DMS153 (cell line): ENCODE measurements at places on chromosomes 4 and X.

DNA sequence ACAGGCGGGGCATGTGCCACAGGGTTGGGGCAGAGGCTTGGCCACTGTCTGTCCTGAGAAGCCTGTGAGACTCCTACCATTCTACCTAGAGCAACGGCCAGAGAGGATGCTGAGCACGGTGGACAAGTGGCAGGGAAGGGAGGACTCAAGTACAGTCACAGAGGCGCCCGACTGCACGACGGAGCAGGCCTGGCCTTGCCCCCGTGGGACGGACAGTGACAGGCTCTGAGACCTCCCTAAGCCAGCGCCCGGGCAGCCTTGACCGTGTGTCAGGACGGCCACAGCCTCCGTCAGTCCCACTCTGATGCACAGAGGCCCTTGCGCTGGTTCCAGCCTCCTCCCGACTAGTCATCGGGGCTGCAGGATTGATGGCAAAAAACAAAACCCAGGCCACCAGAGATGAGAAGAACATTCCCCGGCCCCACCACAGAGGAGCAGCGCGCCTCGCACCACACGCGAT lies 36.7 kb upstream of the MXD4 start:
- no peak for DNase-seq

DNA sequence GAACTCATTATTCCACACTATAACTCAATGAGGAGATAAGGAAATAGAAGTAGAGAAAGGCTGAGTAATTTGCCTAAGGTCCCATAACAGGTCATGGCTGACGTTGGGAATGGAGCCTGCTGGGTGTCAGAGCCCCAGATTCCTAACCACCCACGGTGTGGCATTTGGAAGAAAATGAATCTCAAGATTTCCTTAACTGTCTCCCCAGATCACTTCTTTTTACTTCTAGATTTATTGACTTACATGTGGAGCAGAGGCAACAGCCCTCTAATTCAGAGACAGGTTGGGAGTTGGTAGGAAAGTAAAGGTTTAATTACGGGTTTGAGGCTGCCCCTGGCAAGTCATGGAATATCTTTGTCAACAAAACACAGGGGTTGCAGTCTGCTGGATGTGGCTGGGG lies 134.0 kb downstream of the ARHGAP10 start:
- DNase-seq: no peak

- no peak for DNase-seq
These were observed 6.6 kb downstream of the ARL9 start for GRCh38 chr4:56512166-56512565.

- no peak for DNase-seq
These were observed 15.8 kb downstream of the LEF1 start for GRCh38 chr4:108152980-108153379.

DNA sequence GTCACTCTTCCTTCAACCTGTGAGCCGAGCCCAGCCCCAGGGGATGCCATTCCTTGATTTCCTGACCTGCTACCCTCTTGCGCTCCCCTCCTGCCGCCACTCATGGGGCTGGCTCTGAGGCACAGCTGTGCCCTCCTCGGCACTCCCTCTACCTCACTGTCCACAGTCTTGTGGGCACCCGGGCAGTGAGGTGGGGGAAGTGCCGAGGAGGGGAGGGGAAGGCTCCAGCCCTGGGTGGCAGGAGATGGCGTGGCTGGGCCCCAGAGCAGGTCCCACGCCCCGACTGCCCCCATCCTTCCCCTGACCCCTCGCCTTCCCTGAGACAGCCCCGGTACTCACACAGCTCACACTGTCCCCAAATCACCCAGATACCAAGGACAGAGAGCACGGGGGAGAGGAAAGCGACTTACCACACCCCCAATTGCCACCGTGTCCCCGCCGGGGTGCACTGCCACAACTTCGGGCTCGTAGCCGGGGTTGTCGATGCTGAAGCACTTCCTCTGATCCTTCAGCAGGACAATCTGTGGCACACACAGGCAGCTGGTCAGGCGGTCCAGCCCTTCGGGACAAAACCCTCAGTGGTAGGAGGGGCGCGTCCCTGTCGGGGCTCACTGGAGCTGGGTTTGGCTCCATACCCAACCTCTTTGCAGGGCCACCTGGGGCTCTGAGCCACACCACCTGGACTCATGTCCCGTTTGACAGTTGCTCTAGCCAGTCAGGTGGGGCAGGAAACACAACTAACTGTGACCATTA lies 37.9 kb downstream of the WDR1 start:
- no peak for DNase-seq

GRCh38 chr4:147108409-147108808 lies 162.7 kb upstream of the TTC29 start:
- DNase-seq: no peak

GRCh38 chr4:73967866-73968265 lies 14.0 kb downstream of the PF4 start:
- DNase-seq: no peak

GRCh38 chrX:94361241-94361640 lies 687.2 kb downstream of the FAM133A start:
- DNase-seq: no peak

GRCh38 chr4:82642331-82642730 lies 80.5 kb upstream of the TMEM150C start:
- DNase-seq: no peak

GRCh38 chrX:11759461-11760311 lies 1.6 kb downstream of the MSL3 start:
- DNase-seq: peak; percentile 70

DNA sequence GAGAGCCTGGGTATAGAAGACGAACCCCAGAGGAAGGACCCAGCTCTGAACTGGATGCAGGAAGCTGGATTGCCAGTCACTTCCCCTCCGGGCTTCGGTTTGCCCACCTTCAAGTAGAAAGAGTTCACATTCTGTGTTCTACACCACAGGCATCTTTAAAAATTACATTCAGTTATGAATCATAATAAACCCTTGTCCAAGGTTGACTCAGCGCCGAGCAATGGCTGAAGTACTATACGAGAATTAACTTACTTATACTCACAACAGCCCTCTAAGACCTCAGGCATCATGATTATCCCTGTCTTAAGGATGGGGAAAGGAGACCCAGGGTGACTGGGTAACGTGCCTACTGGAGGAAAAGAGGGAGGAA lies 72.5 kb downstream of the EVC2 start:
- DNase-seq: no peak

GRCh38 chrX:10280071-10280470 lies 123.3 kb downstream of the CLCN4 start:
- DNase-seq: no peak

DNA sequence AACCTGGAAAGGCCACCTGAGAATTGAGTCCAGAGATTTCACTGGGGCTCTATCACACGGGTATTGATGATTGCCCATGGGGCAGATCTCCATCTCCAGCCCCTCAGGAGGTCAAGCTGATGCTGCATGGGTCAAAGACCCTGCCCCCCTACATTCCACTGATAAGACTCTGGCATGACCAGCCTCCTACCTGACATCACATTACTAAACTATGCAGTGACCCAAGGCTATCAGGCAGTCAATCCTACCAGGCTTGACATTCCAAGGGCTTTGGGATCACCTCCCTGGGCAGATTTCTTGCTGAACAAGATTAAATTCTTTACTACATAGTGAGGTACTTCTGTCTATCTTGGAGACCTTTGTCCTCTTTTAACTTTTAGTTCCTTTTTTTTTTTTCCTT lies 192.7 kb upstream of the STS start:
- DNase-seq: no peak

- no peak for DNase-seq
These were observed 22.8 kb upstream of the HADH start for GRCh38 chr4:107966903-107967302.

GRCh38 chrX:153794897-153795816 lies 689 bp downstream of the SSR4 start:
- no peak for DNase-seq

DNA sequence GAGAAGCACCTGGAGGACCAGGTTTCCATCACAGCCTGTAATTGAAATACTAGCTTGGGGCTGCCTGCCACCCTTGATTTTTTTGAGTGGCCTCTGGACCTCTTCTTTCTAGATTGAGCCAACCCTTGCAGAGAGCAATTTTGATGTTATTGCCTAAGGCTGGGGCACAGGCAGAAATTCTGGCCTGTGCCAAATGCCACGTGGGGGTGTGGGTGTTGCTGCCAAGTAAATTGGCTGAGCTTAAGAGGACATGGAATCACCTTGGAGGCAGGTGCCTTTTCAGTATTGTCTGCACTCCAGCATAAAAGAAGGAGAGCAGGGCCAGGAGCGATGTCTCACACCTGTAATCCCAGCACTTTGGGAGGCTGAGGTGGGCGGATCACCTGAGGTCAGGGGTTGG lies 286.1 kb upstream of the PRPS2 start:
- no peak for DNase-seq

DNA sequence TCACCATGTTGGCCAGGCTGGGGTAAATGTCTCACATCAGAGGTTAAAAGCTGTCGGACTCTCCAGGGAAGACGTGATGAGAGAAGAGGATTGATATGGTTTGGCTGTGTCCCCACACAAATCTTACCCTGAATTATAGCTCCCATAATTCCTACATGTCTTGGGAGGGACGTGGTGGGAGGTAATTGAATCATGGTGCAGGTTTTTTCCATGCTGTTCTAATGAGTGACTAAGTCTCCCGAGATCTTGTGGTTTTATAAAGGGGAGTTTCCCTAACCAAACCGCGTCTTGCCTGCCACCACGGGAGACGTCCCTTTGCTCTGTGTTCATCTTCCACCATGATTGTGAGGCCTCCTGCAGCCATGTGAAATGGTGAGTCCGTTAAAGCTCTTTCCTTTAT lies 64.4 kb downstream of the ASMT start:
- no peak for DNase-seq

GRCh38 chrX:13511241-13511943 lies 58.0 kb upstream of the EGFL6 start:
- DNase-seq: no peak

- no peak for DNase-seq
These were observed 57.5 kb downstream of the HADH start for GRCh38 chr4:108047199-108047598.

GRCh38 chr4:108166441-108167315 lies 2.1 kb downstream of the LEF1 start:
- peak; percentile 40 for DNase-seq

GRCh38 chr4:135775909-135776308 lies 1574.3 kb upstream of the PABPC4L start:
- DNase-seq: no peak

DNA sequence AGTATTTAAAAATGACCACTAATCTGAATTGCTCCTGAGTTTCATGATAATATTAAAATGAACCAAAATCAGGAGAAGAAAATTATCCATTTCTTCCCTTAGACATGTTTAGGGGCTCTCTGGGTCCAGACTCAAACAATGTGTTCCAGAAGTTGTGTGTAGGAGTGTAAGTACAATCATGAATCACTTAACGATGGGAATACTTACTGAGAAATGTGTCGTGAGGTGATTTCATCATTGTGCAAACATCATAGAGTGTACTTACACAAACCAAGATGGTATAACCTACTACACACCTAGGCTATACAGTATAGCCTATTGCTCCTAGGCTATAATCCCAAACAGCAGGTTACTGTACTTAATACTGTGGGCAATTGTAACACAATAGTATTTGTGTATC lies 74.8 kb downstream of the STPG2 start:
- DNase-seq: no peak

DNA sequence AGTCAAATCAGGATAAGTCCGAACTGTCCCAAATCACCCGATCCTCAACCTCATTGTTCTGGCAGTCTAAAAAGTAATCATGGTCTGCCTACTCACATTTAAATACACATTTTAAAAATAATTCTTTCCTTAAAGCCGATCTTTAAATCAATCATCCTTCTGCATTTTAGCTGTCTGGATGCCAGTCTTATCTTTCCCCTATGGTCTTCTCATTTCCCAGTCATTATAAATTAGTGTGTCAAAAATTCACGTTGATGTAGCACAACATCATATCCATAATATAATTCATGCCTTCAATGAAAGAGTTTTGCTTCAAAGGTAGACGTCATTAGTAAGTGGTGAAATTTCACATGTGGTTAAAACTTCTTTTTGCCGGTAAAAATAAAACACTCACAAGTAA lies 108.1 kb upstream of the FRG1 start:
- no peak for DNase-seq

DNA sequence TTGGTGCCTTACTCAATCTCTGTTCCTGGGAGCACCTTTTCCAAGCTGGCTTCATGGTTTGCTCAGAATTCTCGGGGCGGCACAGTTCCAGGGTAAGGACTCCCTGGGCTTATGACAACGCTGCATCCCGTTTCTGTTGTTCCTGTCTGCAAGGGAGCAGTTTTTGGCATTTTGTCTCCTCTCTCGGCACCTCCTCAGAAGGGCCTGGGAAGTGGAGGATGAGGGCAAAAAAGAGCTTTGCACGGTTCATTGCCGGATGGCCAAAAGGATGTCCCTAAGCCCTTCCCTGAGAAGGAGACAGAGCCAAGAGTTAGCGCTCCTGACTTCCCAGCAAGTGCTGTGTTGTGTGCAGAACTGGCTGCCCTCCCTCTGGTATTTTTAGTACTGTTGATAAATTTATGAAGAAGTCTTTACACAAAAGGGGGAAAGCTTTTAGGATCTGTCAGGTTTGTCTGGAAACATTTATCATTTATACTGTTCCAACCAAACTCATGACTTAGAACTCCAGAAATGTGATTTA lies 13.4 kb downstream of the SRD5A3 start:
- DNase-seq: no peak

DNA sequence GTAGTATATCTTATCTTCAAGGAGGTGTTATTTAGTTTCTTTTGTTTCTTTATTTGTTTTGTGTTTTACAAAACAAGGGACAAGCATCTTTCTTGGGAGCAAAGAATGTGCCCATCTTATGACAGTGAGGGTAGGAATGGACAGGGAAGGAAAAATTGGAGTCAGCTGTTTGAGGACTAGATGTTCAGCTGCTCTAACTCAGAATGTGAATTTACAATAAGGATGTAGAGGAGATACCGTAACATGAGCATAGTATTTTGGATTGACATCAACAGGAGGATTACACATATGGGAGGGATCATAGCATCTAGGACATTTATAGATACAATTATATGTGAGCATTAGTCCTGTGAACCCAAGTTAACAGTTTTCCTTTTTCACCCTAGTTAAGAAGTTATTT lies 89.0 kb upstream of the GK2 start:
- no peak for DNase-seq

GRCh38 chrX:46244451-46244850 lies 300.8 kb downstream of the ZNF674 start:
- DNase-seq: no peak

- DNase-seq: no peak
These were observed 11.8 kb downstream of the ZNF182 start for GRCh38 chrX:47992095-47992380.

DNA sequence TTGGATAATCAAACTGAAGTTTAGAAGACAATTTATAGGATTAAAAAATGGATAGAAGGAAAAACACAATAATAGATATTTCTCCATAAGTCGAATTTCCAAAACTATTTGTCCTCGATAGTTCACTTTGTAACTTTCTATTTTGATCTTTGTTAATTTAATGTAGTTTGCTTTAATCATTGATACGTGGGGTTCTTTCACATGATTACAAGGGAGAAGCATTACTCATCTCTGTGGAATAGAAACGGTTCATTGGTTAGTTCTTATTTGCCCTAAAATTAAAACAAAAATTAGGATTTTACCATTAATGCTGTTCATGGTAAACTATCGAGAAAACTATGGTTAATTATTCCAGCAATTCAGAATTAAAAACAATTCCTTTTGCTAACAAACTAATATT lies 2.1 kb downstream of the TET2 start:
- no peak for DNase-seq

- DNase-seq: no peak
These were observed 2.8 kb upstream of the RUFY3 start for GRCh38 chr4:70718811-70719604.
